Anterior cingulate cortex (tissue), 58 donors: ENCODE measurements at places on chromosomes 2 and 18.

DNA sequence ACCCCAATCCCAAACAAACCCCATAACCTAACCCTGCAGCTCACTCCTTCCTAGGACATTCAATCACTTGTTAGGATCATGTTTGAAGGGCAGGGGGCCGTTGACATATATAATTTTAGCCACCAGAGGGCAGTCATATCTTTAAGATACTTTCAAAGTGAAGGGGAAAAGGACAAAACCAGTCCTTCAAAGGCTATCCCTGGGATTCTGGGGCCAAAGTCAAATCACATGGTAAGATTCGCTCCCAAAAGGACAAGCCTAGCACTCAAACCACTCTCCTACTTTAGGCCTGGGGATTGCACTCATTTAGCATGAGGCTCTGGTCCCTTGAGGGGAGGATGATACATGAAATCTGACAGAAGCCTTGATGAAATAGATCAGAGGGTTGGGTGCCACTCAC lies 44.6 kb downstream of the HAUS1 start:
- no peak for DNase-seq

- DNase-seq: no peak
These were observed 29.2 kb upstream of the ZDBF2 start for GRCh38 chr2:206245265-206245672.

GRCh38 chr2:18384242-18384641 lies 176.2 kb downstream of the RDH14 start:
- no peak for DNase-seq

GRCh38 chr18:25843791-25844190 lies 246.6 kb downstream of the SS18 start:
- no peak for DNase-seq

DNA sequence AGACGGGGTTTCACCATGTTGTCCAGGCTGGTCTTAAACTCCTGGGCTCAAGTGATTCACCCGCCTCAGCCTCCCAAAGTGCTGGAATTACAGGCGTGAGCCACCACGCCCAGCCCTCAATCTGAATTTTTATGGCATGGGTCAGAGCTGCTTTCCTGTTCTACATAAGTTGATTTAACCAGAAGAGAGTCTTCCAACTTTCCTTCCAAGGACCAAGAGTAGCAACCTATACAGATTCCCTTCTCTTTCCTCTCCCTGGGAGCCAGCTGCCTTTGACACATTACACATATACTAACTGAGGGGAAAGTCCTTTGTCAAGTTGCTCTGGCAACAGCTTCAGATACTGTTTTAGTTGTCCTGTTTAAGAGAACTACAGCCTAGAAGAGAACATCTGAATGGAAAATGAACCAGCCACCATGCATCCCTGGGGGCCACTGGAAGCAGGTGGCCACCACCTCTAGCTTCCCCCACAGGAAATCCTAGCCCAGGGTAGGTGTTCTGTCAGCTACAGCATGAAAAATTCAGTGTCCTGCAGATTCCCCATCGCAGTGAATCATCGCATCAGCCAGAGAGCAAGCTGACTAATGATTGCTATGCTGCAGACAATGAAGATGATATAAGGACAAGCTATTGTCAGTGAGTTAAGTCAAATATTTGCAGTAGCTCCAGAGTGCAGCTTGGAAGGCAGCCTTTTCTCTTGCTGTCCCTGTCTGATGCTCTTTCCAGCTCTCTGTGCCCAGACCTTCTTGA lies 62.9 kb downstream of the POMC start:
- DNase-seq: no peak

DNA sequence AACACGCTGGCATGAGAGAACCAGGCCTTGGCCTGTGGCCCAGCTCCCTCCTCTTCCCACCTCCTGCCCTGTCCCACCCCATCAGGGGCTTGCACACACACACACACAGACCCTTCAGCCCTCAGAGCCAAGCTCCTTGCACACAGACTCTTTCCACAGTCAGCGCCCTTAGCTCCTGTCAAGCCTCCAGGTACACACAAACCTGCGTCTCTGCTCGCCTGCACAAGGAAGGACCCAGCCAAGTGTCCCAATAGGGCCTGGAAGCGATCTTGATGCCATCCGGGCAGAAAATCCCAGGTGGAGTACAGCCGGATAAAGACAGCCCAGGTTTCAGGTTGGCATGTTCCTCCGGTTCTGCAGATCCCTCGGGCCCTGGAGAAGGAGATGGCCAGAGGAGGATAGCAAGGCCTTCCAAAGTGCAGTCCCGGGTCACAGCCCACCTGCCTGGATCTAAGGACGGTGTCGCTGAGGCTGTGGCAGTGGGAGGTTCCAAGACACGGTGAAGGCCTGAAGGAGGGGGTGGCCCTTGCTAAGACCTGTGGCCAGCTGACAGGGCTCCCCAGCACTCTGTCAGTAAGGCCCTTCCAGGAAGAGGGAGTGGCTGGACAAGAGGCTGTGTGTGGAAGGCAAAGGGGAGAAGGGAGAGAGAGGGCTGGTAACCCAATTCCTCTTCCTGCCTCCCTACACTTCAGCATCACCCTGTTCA lies 18.5 kb upstream of the STEAP3 start:
- no peak for DNase-seq

DNA sequence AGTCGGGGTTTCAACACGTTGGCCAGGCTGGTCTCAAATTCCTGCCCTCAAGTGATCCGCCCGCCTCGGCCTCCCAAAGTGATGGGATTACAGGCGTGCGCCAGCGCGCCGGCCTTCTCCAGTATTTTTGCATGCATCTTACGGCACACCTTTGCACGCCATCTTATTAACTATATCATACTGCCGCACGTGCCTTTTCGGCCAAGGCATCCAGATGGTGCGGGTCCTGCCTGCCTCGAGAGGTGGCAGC lies 765 bp upstream of the ING5 start:
- DNase-seq: no peak

GRCh38 chr2:241926541-241927311 lies 57.2 kb downstream of the RTP5 start:
- DNase-seq: no peak

GRCh38 chr2:73987109-73987947 lies 2.6 kb downstream of the TET3 start:
- DNase-seq: peak; percentile 29

DNA sequence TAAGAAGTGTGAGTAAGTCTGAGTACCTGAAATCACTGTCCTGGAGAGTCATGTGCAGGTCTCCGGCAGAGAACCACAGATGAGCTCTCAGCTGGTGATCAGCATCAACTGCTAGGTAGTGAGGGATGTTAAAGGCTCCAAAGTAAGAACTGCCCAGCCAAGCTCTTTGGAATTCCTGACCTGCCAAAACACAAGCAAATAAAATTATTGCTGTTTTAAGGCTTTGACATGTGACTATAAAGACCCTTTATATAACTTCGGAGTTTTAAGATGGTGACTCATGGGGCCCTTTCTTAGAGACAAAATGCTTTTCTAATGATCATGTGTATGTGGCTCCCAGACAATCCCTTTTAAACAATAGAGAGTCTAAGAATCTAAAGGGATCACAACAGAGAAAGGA lies 855.7 kb downstream of the TRIB2 start:
- no peak for DNase-seq

DNA sequence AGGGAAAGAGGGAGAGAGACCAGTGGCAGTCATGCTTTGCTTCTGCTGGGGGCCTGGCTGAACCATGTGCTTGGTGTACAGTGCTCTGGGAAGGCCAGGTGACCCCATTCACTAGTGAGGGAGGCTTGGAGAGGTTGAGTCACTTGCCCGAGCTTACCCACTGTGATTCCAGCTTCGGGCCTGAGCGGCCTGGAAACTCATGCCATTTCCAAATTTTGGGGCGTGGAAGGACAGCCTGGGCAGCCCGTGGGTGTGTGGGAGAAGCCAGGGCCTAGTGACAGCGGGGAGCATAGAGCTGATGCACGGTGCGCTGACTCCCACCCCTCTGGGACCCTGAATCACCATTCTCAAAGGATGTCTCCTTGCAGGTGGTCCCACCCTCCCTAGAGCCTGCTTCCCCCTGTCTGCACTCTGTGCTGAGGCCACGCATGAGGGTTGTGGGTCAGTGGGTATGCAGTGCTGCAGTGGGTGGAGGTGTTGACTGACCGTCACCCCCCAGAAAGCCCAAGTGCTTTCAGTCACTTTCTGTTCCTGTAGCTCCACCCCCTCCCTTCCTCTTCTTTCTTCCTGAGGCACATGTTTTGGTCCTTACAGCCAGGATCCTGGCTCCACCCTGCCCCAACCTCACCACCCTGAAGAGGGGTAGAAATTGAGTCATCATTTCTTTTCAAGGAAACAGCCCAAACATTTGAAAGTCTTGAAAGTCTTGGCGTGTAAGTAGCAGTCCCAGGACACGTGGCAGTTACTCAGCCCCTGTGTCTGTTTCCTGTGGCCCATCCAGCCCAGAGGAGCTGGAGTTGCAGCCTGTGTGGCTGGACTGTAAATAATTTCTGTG lies 69.3 kb upstream of the MCFD2 start:
- DNase-seq: peak; percentile 38

- no peak for DNase-seq
These were observed 15.6 kb downstream of the OTX1 start for GRCh38 chr2:63066265-63066664.

GRCh38 chr18:12861637-12862036 lies 22.4 kb downstream of the PTPN2 start:
- no peak for DNase-seq

DNA sequence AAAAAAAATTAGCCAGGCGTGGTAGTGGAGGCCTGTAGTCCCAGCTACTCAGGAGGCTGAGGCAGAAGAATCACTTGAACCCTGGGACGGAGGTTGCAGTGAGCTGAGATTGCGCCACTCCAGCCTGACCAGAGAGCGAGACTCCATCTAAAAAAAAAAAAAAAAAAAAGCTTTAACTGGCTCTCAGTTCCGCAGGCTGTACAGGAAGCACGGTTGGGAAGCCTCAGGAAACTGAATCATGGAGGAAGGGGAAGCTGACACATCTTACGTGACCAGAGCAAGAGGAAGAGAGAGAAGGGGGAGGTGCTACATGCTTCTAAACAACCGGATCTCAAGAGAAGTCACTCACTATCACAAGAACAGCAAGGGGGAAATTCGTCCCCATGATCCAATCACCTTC lies 505.6 kb upstream of the SLC8A1 start:
- DNase-seq: no peak

DNA sequence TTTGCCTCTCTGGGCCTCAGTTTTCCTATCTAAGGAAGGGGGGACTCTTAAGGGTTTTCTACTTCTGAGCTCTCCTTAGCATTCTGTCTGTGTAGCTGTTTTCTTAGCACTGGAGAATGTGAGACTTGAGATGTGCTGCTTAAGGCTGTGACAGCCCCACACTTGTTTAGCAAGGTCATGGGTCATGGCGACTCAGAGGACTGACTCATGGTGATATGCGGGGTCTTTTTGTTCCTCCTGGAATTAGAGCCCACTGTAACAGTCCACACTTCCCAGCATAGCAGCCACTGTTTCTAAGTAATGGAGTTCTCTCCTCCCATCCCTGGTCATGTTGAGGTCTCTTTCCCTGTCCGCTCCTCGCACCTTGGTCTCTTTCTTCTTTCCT lies 4.1 kb upstream of the LPIN1 start:
- DNase-seq: no peak

GRCh38 chr18:32919799-32920198 lies 147.0 kb upstream of the KLHL14 start:
- no peak for DNase-seq

DNA sequence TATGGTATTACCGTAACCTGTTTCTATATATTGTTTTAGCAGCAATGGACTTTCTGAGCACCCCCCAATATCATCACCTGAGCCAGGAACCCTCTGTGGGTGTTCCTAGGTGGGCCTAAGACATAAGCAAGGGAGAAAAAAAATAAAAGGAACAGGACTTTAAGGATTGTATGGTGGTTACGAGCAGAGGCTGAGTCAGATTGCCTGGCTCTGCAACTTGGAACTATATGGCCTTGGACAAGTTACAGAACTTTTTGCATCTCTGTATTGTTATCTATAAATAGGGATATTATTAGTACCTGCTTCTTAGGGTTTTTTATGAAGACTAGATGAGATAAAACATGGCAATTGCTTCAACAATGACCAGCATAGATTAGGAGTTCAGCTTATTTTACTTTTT lies 34.9 kb downstream of the MFSD6 start:
- DNase-seq: no peak

GRCh38 chr18:48769006-48769636 lies 181.6 kb downstream of the SMAD7 start:
- DNase-seq: no peak

DNA sequence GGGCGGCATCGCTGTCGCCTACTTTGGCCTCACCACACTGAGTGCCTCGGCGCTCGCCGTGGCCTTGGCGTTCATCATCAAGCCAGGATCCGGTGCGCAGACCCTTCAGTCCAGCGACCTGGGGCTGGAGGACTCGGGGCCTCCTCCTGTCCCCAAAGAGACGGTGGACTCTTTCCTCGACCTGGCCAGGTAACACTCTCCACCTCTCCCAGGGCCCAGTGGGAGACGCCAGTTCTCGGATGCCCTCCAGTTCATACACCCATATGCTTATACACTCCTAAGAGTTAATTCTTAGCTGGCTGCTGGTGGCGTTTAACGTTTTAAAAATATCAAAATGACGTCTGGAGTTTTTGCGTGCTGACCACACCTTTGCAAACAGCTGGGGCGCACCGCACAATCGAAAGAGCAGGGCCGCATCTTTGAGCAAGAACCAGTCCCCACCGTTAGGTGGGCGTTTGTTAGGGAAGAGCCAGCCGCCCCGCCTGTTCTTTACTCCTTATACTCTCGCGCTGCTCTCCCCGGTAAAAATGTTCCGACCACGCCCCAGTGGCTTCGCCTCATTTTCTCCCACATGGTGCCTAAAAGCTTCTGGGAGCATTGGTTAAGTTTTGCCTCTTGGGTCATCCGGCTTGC lies 899 bp downstream of the SLC1A4 start:
- peak; percentile 14 for DNase-seq

- DNase-seq: no peak
These were observed 123.1 kb upstream of the CAB39 start for GRCh38 chr2:230589497-230590015.

- DNase-seq: no peak
These were observed 32.7 kb upstream of the HPCAL1 start for GRCh38 chr2:10269711-10270610.

DNA sequence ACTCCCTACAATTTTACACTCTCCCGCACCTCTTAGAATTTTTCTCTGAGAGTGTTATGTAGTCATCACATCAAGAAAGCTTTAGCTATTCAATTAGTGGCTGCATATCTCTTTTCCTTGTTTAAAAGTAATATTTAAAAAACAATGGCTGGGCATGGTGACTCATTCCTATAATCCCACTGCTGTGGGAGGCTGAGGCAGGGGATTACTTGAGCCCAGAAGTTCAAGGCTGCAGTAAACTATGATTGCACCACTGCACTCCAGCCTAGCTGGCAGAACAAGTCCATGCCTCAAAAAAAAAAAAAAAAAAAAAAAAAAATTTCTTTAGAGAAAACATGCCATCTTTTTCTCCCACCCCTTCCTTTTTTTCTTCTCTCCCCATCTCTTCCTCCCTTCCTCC lies 44.3 kb downstream of the AQP4 start:
- DNase-seq: no peak

- no peak for DNase-seq
These were observed 35.8 kb upstream of the EML6 start for GRCh38 chr2:54687595-54688152.

DNA sequence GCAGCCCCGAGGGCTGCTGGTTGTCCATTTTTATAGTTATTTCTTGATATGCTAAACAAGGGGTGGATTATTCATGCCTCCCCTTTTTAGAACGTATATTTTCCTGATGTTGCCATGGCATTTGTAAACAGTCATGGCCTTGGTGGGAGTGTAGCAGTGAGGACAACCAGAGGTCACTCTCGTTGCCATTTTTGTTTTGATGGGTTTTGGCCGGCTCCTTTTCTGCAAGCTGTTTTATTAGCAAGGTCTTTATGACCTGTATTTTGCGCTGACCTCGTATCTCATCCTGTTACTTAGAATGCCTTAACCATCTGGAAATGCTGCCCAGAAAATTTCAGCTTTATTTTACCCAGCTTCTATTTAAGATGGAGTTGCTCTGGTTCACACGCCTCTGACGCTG lies 825.8 kb upstream of the CDH2 start:
- DNase-seq: no peak
